Activated T-helper 1 cell treated with Interleukin-2 at 50 U/mL for 16 hours (primary cell): ENCODE measurements at places on chromosomes 13 and 19.

DNA sequence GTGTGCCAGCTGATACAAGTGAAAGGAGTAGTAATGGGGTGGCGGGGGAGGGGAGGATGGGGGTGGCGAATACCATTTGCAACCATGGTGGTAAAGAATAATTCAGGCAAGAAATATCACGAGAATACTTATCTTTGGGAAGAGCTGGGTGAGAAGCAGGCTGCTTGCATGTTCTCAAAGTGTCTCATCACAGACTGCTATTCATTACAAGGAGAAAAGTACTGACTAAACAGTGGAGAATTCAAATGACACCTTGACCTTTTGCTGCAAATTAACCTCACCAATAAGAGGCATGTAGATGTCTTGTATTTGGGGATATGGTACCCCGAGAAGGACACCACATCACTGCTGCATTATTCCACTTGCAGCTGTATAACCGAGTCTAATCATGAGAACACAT, 585.7 kb upstream of the GPC6 start:
- no peak for DNase-seq

DNA sequence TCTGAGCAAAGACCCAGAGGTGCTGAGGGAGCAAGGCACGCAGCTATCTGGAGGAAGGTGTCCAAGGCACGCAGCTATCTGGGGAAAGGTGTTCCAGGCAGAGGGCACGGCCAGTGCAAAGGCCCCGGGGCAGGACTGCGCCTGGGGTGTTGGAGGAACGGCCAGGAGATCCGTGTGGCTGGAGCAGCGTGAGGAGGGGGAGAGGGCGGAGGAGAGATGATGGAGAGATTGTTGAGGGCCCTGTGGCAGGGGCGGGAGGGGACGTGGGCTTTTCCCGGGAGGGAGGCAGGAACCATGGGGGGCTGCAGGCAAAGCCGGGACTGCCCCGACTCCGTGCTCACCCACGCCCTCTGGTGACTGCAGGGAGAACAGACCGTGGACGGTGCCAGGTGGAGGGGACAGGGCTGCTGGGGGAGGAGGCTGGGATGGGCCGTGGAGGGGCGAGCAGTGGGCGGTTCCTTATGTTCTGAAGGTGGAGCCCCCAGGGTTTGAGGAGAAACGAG, 13.3 kb upstream of the MISP start:
- peak; percentile 30 for DNase-seq

GRCh38 chr19:17722655-17723240, 3.5 kb downstream of the MAP1S start:
- no peak for DNase-seq

GRCh38 chr13:35005051-35005450, 63.0 kb downstream of the NBEA start:
- no peak for DNase-seq

- no peak for DNase-seq
Measured at GRCh38 chr19:39802958-39803357, 24.3 kb downstream of the LEUTX start.

- peak; percentile 83 for DNase-seq
Measured at GRCh38 chr19:39406656-39407409, at the start of gene ZFP36. Gene ZFP36 (plus strand): TSS chr19:39406847. CDS start chr19:39406905, 58 bp downstream.

DNA sequence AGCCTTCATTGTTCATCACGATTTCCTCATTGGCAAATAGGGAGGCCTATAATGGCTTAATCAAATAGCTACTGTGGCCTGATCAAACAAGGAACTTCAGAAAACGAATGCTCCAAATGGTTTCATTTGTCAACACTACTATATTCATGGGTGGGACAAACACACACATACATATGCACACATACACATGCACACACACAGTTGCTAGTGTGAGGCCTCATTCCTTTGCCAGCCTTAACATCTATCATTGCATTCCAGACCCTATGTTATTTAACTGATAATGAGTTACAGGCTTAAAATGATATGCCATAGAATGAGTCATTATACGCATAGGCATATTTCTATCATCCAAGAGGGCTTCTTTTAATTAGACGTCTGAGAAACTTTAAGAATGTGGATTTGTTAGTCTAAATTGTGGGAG, 140.2 kb downstream of the KLF5 start:
- no peak for DNase-seq

GRCh38 chr19:7899751-7900378, 3.8 kb upstream of the MAP2K7 start:
- no peak for DNase-seq

- DNase-seq: no peak
Measured at GRCh38 chr13:28636677-28637317, 22.1 kb upstream of the POMP start.

DNA sequence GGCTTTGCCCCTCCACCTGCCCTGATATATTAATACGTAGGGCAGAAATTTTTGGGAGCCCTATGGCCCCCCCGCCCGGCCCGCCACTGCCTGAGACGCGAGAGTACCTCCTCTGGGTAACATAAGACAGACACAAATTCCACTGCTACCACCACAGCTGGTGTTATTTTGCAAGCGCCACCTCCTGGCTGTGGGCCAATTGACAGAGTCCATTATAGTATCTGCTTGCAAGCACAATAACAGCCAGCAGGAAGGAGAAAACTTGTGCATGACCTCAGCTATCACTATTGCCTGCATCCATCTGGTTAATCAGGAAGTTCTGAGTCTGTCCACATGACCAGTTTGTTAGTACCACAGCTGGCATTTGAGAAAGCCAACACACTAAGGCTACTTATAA, 25.3 kb upstream of the OR10H2 start:
- no peak for DNase-seq

DNA sequence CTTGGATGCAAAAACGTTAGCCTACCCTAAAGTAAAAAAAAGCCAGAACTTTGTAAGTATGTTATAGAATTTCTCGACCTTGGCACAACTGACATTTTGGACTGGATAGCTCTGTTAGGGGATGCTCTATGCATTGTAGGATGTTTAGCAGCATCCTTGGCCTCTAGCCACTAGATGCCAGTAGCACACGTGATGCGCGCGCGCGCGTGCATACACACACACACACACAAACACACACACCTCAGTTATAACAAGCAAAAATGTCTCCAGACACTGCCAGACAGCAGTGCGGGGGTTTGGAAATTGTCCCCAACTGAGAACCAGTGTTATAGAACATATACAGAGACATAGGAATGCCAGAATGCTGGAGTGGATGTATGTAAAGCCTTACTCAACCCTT, 17.2 kb downstream of the ZNF226 start:
- no peak for DNase-seq

GRCh38 chr19:17883627-17884410, 12.1 kb downstream of the SLC5A5 start:
- no peak for DNase-seq

GRCh38 chr19:35247526-35248309, 1.1 kb upstream of the LSR start:
- peak; percentile 53 for DNase-seq

GRCh38 chr13:49113526-49114286, 106.4 kb upstream of the MLNR start:
- DNase-seq: no peak

DNA sequence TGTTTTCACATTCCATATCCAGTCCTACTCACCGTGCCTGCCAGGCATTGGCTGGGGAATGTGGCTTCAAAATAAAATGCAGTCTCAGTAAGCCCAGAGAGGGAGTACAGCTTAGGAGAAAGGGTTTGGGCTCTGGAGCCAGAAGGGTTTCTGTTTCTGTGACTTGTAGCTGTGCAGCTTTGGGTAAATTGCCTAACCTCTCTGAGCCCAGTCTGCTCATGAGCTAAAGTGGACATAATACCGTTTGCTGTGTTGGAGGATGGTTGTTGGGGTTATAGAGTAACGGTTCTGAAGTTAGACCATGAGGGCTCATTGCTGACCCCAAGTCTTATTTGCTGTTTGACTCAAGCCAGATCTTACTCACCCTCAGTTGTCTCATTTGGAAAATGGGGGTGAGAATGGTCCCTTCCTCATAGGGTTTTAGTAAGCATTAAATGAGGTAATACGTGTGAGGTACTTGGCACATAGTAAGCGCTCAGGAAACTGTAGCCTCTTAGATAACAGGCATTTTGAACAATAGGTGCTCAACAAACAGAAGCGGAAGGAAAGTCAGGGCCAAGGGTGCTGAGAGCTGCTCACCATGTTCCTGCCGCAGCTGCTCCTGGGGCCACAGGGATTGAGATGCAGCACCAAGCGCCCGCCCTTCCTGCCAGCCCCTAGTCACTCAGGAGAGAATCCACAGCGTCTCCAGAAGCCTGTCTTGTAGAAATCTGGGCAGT, 45.5 kb downstream of the C13orf42 start:
- DNase-seq: no peak

- DNase-seq: no peak
Measured at GRCh38 chr13:34543836-34544235, 398.2 kb upstream of the NBEA start.

GRCh38 chr13:75373988-75374387, 108.0 kb downstream of the TBC1D4 start:
- no peak for DNase-seq

- DNase-seq: no peak
Measured at GRCh38 chr13:114099191-114099590, 33.2 kb downstream of the RASA3 start.

GRCh38 chr13:41196620-41197019, 2.3 kb upstream of the KBTBD7 start:
- DNase-seq: no peak

- DNase-seq: no peak
Measured at GRCh38 chr19:7139095-7139494, 69.6 kb downstream of the ZNF557 start.

DNA sequence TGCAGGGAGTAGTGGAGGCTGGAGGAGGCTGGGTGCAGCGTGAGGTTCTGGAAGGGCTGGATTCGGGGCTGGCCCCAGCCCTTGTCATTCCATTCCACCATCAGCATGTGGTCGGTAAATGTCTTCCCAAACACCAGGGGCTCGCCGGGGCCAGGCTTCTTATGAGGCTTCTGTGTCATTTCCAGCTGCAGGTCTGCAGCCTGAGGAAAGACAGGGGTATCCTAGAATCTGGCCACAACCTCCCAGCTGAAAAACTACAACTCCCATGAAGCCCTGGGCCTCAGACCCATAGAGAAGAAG, 4.4 kb downstream of the BCAT2 start:
- DNase-seq: no peak

GRCh38 chr13:65789815-65790214, 1440.3 kb downstream of the PCDH9 start:
- no peak for DNase-seq

DNA sequence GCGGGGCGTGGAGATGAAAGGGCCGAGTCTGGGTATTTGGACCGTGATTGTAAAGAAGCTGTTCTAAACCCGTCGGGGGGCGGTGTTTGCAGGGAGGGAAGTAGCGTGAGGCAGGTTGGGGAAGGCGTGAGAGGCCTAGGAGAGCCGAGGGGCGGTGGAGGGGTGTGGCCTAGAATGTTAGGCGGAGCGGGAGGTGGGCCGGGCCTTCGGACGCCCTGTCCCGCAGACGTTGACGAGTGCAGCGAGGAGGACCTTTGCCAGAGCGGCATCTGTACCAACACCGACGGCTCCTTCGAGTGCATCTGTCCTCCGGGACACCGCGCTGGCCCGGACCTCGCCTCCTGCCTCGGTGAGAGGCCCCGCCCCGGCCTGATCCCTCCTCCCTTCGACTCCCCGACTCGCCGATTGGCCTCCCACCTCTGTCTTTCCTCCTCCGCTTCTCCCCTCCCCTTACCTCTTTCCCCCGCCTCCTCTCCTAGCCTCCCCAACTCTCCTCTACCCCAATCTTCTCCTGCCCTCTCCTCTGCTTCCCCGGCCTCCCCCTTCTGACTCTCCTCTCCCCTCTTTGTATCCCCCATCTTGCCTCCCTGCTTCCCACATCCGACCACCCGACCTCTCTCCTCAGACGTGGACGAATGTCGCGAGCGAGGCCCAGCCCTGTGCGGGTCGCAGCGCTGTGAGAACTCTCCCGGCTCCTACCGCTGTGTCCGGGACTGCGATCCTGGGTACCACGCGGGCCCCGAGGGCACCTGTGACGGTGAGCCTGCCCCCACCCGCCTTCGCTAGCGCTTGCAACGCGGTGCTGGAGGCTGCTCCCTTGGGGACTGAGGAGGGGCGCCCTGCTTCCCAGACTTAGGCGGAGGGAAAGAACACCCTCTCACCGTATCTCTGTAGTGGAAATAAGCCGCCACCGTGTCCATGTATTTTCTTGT, 12.8 kb downstream of the LTBP4 start:
- DNase-seq: peak; percentile 70

GRCh38 chr19:51490676-51491075, 10.9 kb downstream of the SIGLEC12 start:
- no peak for DNase-seq

DNA sequence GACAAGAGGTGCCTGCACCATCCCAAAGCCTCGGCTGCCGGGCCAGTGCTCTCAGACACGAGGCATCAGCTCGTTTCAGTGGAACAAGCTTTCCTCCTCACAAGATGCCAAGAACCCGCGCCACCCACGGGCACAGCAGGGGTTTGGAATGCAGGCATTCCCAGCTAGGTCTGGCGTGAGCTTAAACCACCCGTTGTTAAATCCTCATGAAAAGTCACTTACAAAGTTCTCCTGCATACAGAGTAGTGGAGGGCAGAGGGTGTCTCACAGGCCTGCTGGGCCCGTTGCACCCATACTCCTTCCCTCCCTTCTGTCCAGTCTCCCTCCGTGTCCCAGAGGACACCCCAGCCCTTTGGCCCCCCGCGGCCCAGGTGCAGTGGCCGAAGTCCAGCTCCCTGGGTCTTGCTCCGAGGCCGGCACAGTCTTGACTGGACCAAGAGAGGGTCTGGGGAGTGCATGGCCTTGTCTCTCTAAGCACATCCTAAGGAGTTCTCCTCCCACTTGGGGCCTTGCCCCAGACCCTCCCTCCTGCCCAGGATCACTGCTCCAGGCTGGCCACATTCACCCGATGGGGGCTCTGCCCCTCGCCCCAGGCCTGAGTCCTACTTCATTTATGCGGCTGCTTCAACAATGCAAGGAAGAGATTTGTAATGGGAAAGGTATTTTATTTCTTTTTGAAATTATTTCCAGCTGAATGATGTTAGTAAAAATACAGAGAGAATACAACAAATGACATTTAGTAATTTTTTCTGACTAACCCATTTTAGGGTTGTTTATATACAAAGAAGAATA, 35.2 kb upstream of the GRTP1 start:
- DNase-seq: no peak

DNA sequence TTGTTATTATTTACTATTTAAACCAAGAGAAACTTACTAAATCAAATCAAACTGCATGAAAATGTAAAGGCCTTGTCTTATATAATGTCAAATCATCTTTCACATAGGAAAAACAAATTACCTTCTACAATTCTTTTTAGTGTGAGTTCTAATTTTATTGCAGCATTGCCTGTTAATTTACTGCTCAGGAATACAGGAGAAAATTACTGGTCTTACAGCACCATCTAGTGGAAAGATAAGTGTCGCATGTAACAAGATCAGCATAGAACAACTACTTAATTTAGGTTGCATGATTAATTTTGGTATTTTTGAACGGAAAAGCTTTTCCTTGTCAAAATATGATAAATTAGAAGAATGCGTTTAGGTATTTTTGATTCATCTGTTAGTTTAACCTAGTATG, 502.7 kb downstream of the UQCRFS1 start:
- no peak for DNase-seq
